ENCODE measurements at places on chromosomes 6 and 20.
A peak's percentile ranks its signal among the peaks of the same experiment; 100 is the strongest.

DNA sequence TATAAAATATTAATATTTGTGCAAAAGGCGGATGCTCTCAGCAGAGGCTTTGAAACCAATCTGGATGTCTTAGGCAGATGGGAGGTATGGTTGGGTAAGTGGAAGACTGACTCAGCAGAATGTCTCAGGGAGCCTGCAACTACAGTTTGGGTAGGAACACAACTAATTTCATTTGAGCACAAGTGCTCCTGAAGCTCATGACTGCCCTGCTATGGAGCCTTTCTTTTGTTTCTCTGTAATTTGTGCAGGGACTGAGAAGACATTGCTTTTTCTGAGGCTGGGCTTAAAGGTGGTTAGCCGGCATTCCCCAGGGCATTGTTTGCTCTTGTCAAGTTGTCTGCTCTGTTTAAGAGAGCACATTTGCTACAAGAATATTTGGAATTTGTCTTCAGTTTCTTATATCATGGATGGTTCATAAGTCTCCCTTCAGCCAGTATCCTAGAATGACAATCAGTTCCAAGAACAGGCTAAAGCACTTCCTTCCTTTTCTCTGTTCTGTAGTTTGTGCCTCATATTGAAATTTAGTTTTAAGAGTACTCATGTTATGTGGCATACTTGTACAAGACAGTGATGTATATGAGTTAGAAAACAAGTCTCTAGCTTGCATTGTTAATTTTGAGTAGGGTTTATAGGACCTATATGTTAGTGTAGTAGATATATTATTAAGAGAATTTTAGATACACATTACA is 208.3 kb downstream of the ZFAND3 start:
- DNase-seq = no peak

DNA sequence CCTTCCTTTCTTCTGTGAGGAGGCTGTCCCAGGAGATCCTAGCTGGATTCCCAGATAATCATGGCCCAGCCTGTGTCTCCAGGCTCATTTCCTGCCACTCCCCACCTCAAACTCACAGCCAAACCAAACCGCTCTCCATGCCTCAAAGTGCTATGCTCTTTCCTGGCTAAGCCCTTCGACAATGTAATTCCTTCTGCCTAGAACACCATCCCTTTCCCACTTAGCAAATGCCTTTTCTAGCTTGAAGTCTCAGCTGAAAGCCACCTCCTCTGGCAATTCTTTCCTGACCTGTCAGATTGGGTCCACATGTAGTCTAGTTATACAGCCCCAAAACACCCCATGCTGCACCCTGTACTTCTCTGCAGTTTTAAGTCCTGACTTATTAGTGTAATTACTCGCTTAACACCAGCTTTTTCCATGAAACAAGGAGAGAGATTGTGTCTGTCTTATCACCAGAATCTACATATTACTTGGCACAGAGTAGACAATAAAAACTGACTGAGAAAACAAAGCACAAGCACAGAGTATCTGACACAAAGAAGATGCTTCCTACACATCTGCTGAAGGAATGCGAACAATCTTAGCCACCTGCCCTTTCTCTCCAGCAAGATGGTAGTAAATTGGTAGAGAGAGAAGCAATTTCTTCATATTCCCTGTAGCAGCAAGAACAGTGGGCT is 5.4 kb downstream of the TRIM26 start:
- DNase-seq = no peak

GRCh38 chr6:31356216-31356945 is 598 bp downstream of the HLA-B start:
- peak; percentile 58 for DNase-seq

DNA sequence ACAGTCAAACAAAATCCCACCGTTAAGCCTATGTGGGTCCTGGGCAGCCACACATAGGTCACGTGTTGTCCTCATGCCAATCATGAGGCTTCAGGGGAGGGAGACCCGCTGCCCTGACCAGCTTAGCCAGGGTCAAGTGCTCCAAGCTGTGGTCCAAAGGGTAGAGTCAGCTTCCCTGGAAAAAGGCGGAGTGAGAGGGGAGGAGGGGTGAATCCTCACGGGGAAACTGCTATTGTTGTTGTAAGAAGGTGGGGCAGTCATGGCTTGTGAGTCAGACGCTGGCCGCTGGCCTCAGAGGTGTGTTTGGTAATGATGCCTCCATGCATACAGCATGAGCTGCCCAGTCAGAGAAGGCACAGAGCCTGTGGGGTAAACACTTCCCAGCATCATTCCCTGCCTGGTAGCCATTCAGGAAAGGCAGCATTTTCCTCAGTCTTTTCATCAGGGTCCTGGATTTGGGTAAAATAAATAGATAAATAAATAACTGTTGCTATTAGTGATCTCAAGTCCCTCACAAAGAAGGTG is 8.7 kb downstream of the CST3 start:
- peak; percentile 74 for DNase-seq

- peak; percentile 32 for DNase-seq
Observed at GRCh38 chr6:71446057-71446456, 157.4 kb downstream of the OGFRL1 start.

DNA sequence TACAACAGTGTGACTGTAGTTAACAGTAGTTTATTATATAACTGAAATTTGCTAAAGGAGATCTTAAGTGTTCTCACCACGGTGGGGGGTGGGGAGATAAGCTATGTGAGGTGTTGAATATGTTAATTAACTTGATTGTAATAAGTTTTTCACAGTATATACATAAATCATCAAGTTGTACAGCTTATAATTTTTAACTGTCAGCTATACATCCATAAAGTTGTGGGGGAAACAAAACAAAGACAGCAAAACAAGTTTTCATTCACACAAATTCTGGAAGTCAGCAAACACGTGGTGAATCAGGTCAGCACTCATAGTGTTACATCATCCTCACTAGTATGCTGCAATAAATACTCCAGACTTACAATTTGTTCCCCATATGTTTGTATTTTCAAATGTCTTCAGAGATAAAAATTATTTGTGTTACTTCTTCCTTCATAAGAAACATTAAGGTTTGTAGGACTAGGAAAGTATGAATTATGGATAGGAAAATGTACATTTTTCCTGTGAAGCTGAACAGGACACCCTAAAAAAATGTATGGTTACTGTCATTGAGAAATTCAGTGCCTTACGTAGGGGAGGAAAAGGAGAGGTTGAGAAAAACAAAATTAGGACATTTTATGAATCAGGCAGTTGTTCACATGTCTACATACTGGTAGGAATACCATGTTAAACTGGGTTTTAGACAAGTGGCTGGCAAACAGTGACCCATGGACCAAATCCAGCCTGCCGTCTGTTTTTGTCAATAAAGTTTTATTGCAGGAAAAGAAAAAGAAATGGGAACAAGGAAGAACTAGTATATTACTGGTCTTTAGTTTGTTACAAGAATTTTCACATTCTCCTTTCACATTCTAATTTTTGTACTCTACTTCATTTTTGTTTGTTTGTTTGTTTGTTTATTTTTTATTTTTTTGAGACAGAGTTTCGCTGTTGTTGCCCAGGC is 6.0 kb downstream of the SUMO4 start:
- DNase-seq = no peak

DNA sequence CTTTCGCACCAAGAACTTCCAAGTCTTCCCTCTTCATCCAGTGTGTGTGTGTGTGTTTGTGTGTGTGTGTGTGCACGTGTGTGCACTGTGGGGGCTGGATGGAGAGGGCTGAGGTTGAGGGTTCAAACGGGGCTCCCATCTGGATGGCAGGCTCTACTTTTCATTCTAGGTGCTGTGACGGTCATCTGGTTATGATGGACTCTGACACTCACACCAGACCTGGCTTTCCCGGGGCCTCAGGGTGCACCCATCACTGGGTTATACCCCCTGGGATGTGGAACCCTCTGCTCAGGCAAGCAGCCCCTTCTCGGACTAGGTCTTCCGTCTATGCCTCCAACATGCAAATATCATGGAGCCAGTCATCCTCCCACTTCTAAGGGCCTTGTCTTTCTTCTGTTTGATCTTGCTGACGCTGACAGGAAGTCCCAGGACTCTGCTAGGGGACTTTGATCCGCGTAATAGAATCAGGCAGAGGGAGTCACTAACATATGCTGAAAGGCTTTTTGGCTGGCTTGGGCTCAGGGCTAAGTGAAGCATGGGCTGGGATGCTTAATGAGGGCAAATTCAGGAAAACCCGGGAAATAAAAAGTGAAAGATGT is 313.6 kb downstream of the CDC5L start:
- DNase-seq = no peak

DNA sequence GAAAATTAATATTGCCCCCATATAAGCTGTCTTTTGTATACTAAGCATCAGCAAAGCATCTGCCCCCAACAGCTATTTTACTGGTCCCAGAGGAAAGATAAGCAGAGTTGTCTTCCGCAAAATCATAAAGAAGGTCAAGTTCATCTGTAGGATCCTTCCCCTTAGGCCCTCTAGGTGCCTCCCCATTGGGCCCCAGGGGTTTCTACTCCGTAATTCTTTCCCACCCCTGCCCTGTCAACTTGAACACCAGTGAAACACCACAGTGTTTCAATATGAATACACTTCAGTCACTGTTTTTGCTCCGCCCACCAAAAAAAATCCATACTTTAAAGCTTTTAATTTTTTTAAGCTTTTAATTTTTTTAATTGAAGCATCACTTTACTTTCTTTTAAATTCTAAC is 159.2 kb downstream of the ATXN1 start:
- no peak for DNase-seq

- no peak for DNase-seq
Observed at GRCh38 chr6:134921721-134922261, 28.1 kb downstream of the ALDH8A1 start.

DNA sequence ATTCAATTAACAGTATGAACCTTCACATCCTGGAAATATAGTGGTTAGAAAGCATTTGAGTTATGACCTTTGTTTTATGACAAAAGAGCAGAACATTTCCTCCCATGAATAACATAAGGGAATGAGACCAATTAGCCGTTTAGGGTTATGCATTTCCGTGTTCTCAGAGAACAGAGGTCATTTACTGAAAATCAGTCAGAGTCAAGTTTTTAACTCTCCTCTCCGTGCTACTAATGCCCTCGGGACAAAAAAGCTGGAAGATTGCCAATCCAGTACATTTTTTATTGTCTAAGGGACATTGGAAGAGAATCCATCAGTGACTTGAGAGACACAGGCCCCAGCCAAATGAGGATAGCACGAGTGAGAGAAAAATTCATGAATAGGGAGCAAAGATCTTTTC is 632.7 kb downstream of the RFPL4B start:
- DNase-seq = no peak

GRCh38 chr6:82365016-82365795 is 1.6 kb downstream of the TPBG start:
- DNase-seq = peak; percentile 62

DNA sequence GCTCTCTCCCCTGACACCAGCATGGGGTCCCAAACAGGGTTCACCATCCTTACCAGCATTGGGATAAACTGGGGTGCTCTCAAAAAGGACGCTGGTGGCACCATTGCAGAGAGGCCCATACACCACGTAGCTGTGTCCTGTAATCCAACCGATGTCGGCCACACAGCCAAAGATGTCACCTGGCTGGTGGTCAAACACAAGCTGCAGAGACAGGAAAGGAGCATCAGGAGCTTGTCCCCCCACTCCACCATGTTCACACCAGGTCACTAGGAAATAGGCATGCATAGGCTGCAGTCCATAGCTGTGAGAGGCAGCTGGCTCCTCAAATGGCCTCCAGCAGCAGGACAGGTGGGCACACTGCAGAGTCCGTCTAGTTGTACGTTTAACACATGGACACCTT is 28.8 kb upstream of the APMAP start:
- DNase-seq = no peak

DNA sequence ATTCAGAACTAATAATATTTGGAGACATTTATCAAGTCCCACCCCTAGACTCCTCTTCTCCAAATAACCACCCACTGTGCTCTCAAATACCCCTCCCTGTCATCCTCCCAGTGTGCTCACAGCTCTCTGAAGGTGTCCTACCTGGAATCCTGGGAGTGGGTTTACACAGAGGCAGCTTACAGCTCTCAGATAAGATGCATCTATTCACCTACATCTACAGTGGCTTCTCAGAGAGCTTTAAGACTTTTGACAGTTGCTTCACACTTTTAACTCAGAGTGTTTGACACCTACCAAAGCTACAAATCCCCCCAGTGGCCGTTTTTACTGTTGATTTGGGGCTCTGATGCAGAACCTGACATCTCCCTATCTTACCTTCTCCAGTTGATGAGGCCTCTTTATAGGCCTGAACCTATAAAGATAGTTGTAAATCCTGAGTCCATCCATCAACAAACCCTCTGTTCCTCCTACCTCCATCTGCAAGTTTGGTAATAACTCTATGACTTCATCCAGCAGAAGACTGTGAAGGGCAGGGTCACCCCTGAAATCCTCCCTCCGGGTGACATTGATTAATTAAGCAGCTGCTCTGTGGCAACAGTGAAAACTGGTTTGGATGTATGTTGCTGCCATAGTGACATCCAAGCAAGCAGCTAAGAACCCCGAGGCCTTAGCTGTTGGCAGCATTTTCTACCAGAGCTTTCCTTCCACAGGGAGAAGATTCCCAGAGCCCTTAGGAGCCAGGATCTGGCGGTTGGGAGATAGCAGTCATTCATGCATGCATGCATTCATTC is 226.1 kb upstream of the RREB1 start:
- DNase-seq = no peak

DNA sequence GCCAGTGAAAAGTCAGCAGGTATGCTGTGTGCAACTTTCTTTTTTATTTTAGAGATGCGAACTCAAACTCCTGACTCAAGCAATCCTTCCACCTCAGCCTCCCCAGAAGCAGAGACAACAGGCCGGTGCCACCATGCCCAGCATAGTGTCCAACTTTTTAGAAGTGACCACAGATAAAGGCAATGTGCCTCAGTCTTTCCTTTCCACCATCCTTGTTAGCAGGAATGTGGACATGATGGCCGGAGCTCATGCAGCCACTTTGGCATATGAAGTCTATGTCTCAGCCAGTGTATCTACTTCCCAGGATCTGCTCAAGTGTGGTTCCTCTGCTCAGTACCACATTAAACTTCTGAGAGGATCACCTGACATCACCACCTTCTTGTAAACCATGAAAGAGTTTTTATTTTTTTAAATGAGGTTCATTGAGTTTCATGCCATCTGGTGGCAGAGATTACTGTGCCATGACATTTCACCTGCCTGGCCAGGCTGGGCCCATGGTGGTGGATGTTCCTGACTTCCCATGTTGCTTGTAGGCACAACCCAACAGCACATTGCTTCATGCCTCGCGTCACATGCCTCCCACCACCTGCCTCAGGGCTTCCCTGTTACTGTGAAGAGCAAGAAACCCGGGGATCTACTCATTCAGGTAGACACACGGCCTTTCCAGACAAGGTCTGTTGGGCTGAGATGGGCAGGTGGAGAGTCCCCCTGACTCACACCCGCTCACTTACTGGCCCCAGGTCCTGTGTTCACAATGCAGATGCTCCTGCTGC is 216.5 kb downstream of the LY86 start:
- DNase-seq = peak; percentile 22

DNA sequence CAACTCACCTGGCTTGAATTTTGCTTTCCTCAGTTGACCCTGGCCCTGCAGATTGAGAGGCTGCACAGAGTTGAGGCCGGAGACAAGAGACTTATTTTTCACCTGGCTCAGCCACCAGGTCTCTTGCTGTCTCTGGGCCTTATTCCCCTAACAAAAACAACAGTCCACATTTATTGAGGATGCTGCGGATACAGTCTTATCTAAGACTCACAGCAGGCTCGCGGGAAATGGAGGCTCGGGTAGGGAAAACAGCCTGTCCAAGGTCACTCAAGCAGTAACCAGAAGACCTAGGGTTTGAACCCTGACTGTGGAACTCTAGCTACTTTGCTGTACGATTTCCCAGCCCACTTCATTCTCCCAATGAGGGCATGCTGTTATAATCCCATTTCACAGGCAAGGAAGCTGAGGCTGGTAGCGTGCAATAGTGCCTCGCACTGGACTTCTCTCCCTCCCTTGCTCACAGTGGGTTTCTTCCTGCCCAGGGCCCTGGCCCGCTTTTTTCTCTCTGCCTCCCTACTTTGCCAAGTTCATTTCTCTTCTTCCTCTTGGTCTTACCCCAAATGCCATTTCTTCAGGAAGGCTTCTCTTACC is 57.7 kb downstream of the RBM38 start:
- DNase-seq = no peak
